Cardiac septum (tissue), 1 donor: ENCODE measurements at places on chromosomes 12 and 14.
A peak's percentile ranks its signal among the peaks of the same experiment; 100 is the strongest.

DNA sequence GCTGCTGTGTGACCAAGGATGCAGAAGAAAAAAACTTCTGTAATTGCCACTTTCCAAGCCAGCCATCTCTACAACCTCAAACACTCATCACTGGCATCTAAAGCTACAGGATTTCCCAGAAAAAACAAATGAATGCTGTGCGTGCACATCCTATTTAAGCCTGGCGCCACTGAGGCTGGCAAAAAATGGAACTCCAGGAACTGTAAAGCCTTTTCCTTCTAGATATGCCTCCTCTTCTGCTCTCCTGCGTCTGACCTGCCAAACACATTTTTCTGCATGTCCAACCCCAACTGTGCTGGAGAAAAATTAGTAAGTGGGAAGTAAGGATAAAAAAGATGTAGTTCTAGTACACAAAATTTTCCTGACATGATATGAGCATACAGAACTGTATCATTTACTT lies 184.9 kb downstream of the ITPR2 start:
- DNase-seq, result no peak

GRCh38 chr12:12788675-12789368 lies 3.4 kb downstream of the APOLD1 start:
- peak; percentile 78 for DNase-seq

DNA sequence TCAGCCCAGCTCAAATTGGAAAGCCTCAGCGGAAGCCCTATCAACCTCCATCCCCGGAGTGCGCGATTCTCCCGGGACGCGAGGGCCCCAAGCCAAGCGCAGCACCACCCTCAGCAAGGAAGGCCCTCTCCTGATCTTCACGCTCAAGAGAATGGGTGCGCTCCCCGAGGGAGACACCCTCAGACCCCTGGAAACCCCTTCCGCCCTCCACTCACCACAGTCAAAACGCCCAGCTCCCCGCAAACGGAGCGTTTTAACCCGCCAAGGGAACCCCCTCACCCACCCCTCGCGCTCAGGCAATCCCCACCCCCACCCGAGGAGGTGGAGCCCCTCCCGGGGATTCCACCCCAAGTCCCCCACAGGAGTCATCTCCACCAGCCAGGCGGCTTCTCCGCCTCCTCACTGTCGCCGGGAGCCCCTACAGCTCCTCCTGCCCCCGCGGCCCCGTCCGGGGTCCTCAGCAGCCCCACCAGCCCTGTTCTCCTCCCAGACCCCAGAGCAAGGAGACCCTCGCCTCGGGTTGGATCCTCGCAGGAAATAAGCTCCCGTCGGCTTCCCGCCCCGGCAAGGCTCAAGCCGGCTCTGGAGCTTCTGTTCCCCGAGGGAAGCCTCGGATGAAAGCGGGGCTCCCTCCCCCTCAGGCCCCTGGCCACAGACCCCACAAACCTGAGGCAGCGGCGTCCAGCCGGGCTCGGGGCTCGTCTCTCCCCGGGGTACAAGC lies 507 bp downstream of the BAZ2A start:
- no peak for DNase-seq

DNA sequence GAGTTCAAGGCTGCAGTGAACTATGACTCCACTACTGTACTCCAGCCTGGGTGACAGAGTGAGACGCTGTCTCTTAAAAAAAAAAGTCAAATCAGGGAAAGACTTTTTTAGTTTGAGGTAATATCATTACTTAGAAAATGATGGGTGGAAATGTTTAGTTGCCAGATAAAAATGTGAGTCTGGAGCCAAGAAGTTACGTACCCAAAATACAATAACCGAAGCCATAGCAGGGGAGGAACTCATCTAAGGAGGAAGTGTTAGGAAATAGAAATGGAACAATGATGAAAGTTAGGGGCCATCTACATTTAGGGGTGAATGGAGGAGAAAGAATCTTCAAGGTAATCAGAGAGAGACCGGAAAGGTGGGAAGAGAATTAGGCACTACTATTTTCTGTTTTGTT lies 98.8 kb downstream of the DACT1 start:
- no peak for DNase-seq

DNA sequence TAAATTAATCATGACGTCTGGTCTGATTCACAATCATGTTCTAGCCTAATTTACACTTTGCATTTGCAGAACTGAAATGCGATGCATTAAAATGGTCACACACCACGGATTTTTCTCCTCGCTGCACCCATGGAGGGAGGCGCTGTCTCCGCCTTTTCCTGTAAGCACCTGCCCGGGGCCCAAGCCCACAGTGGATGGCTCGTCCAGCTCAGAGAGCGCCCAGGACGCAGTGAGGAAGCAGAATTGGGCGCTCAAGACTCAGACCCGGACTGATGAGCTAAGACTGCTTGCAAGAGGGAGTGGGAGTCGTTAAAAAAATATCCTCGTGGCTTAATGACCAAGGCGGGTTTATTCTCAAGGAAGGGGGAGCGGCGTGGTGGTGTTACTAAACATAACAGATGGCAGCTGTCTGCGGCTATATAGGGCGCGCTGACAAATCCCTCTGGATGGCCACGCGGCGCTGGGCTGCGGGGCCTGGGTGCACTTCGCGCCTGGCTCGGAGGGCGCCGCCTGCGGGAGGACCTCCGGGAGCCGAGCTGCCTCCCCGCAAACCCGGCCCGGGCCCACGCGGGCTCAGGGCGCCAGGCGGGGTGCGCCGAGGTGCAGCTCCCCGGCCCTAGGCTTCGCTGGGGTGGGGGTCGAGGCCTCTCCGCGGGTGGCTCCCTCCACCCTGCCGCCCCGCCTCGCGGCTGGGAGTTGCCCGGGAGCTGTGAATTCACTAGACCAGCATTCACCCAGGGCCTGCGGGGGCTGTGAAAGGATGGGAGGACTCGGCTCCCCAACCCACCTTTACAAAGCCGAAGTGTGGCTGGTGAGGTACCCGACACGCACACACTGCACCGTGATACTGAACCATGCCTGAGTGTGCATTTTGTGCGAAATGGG lies 78.7 kb downstream of the PPM1A start:
- no peak for DNase-seq

- DNase-seq, result no peak
These were observed 845 bp upstream of the RARG start for GRCh38 chr12:53232646-53233461.

DNA sequence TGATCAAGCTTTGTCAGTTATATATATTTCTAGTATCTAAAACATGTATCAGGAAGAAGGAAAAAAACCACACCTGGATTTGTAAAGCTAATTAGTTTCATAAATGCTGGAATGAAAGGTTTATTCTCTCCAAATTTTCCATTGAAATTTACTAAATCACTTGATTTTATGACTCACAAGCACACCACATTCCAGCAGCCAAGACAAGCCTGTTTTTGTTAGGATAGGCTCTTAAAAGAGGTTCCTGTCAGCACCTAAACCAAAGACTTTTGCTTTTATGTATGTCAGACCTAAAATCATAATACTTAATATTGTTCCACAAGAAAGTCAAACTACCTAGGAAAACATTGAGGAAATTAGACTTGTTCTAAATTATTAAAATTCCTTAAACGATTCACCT lies 85.3 kb upstream of the PAWR start:
- DNase-seq, result no peak

DNA sequence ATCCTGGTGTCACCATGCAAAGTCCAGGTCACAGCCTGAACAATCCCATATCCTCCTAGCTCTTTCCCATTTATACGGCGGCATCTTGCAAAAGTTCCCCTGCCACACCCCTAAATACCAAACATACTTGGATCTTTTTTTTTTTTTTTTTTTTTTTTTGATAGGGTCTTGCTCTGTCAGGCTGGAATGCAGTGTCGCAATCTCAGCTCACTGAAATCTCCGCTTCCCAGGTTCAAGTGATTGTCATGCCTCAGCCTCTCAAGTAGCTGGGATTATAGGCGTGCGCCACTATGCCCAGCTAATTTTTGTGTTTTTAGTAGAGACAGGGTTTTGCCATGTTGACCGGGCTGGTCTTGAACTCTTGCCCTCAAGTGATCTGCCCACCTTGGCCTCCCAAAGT lies 451.3 kb downstream of the GLT1D1 start:
- DNase-seq, result no peak

DNA sequence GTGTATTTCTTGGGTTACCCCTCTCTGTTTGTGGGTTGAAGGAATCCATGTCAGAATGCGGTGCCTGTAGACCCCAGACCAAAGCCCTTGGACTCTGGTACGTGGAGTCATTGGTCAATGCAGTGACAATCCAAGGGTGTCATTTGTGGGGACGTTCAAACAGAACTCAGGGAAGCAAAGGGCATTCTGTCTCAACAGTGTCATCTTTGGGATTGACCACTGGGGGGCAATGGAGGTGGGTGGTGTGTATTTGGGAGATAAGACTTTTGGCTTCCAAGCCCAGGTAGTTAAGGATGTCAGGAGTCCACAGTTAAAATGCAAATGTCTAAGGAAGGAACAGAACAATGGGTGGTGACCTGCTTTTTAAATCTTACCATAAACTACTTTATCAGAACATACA lies 54.6 kb upstream of the CCDC175 start:
- no peak for DNase-seq

GRCh38 chr14:76639606-76640229 lies 121.5 kb upstream of the VASH1 start:
- no peak for DNase-seq

DNA sequence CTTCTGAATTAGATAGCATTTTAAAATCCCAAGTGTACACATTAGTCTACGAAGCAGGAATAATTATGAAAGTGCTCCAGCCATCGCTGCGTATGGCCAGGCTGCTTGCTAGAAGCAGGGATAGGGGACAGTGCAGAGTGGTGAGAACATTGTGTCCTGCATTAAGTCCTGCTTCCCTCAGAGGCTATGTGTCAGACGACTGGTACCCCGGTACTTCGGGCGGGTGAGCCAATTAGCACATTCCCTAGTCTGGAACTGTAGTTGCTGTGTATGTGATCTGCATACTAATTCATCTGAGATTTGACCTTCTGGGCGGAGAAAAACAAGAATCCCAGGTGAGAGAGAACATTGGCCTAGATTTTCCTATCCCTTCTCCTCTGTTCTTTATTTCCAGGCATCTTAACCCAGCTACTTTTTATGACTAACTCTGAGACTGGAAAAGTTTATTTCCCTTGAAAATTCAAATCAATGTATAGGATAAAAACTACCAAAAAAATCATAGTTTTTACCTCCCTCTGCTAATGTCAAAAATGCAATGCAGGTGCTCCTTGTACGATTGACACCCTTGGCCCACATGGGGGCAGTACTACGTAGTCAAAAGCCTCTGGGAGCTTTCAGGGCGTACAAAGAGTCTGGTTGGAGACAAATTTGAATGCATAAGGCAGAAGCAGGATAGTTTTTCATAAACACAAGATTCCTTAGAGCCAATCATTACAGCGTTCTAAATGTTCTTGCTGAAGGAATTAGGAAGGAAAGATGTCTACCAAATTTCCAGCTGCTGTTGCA lies 764.3 kb downstream of the NOVA1 start:
- no peak for DNase-seq

GRCh38 chr14:97723819-97724218 lies 926.6 kb downstream of the VRK1 start:
- no peak for DNase-seq

DNA sequence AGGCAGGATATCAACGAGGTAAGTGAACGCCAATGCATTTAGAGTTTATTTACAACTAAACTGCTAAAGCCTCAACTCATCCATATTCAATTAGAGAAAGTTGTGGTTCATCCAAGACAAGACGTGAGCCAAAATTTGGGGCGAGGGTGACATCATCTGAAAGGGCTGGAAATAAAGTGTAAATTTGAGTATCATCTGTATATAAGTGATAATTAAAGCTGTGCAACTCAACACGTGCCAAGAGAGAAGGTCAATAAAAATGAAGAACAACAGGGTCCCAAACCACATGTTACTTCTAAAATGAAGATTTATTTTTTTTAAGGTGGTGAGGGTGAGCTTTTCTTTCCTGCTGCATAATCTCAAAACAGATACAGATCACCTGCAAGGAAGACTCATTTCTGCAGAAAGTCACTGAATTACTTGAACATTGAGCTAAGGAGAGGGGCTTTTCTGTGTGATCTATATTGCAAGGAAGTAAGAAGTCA lies 203.6 kb downstream of the EFCAB11 start:
- DNase-seq, result no peak

DNA sequence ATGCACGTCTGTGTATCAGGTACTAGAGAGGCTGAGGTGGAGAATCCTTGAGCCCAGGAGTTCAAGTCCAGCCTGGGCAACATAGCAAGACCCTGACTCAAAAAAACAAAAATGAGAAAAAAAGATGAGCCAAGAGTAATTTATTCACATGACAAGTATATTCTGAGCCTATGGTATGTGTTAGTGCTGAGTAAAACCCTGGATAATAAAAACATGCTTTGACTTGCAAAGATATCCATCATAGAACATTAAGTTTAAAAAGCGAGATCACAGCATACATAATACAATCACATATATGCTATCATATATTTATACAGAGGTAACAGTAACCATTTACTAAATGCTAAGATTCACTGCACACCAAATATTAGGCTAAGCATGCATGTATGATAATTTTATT lies 23.9 kb upstream of the SLC10A1 start:
- DNase-seq, result no peak

GRCh38 chr14:93991212-93991611 lies 5.9 kb upstream of the CCDC197 start:
- DNase-seq, result no peak

GRCh38 chr14:97930166-97930565 lies 1133.0 kb downstream of the VRK1 start:
- DNase-seq, result no peak

- DNase-seq, result no peak
These were observed 3.0 kb upstream of the NPFF start for GRCh38 chr12:53510181-53510812.

GRCh38 chr14:72621387-72622065 lies 272.4 kb downstream of the DPF3 start:
- DNase-seq, result no peak

DNA sequence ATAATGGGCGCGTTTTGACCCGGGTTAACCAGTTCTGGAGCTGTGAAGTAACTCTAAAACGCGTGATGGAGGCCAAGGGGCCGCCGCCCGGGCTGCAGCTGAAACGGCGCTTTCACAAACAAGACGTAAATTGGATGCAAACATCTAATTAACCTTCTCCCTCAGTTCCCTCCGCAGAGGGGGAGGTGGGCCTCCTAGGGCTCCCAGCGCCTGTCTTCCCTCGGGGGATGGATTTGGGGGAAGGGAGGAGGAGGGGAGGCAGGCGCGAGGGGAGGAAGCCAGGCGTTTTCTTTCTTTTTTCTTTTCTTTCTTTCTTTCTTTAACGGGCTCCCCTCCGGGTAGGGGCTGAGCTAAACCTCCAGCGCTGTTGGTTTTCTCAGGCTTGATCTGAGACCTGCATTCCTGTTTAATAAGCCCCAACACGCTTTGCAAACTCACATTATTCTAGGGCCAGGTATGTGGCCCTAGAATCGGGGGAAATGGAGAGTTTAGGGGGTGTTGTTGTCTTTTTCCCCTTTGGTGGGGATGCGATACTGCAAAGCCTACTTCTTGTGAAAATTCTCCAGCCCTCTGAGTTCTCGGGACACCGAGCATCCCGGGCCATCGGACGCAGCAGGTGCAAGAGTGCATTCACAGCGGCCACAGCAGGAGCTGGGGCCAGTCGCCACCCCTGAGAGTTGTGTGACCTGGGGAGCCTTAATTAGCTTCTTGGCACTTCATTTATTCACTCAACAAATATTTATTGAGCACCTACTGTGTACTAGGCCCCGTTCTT lies 43.6 kb upstream of the LHX5 start:
- no peak for DNase-seq
